ENCODE measurements at places on chromosomes 7 and 10.

DNA sequence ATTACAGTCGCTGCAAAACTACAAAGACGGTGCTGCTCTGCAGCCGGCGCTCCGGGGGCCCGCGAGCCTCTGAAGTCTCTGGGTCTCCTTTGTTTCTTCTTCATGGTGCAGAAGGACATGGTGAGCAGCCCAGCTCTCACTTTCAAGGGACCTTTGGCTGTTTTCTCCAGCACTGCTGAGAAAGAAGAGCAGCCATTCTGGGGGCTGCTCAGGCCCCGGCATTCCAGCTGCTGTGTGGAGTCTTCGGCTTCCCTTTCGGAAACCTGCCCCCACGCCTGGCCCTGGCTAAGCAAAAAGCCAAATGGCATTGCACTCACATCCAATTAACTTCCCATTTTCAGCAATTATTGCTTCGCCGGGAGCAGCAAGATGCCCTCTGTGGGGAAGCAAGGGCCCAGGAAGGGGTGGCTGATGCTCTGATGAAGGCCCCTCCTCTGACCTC, 555.7 kb downstream of the PTPRN2 start:
- no peak for DNase-seq

DNA sequence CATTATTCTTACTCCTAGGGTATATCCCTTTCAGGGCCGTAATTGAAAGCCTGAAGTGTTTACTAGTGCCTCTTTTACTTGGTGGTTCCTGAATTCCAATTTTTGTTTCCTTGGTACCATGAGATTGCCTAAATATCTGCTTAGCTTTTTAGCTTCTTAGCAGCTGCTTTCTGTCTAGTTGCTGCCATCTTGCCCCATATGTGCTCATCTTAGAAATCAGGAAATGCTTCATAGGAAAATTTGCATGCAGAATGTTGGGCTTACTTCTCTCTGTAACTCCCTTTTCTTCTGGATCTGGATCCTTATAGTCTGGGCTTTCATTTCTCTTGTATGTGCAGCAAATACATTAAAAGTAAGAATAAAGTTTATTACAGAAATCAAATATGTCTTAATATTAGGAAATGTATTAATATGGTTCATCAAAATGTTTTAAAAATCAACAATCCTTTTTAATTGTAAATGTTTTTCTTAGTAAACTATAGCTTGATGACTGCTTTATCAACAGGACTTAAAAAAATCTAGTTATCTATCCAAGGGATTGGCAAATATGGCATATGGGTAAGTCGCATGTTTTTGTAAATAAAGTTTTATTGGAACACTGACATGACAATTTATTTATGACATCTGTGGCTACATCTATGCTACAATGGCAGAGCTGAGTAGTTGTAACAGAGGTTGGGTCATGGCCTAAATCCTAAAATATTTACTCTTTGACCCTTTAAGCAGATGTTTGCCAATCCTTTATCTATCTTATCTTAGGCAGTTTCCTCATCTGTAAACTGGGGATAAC, 73.5 kb upstream of the CDK6 start:
- DNase-seq: no peak

- DNase-seq: no peak
These were observed 49.7 kb downstream of the CPEB3 start for GRCh38 chr10:92241158-92241500.

DNA sequence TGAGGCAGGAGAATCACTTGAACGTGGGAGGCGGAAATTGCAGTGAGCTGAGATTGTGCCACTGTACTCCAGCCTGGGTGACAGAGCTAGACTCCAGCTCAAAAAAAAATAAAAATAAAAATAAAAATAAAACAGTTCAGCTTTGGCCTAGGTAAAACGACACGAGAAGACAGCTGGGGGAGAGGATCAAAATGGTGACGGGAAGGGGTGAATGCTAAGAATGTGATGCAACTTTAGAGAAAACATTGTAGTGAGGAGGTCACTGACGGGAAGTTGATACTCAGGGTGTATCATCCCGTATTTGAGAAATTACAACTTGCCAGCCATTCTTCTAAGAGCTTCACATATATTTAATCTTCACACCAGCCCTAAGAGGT, 1.1 kb downstream of the NDST2 start:
- DNase-seq: no peak

DNA sequence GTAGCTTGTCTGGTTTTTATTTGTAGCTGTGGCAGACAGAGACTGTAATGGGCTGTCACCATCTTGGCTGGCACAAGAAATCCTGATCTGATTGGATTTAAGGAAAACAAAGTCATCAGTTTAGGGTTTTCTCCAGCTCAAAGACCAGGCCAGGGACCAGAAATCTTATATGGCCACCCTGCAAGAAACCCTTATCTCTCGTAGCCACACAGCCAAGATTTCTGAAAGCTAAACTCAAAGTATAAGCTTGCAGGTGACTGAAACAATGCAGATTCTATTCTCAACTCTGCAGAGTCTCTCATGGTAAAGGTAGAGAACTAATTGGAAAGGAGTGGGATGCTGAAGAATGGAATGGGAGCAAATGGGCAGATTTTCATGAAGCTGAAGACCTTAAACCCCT, 3.2 kb upstream of the ASB13 start:
- no peak for DNase-seq

- DNase-seq: no peak
These were observed 21.1 kb downstream of the BNIP3 start for GRCh38 chr10:131960631-131961046.

- no peak for DNase-seq
These were observed 575 bp downstream of the PLPP4 start for GRCh38 chr10:120457431-120458172.

GRCh38 chr10:64091897-64092296, 570.7 kb downstream of the REEP3 start:
- no peak for DNase-seq

DNA sequence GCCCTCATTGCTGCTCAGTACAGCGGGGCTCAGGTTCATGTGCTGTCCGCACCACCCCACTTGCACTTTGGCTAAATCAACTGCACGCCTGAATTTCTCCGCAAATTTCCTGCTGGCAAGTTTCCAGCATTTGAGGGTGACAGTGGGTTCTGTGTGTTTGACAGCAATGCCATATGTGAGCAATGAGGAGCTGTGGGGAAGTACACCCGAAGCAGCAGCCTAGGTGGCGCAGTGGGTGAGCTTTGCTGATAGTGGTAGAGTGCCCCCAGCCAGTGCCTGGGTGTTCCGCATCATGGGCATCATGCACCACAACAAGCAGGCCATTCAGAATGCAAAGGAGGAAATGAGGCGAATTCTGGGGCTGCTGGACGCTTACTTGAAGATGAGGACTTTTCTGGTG, 103.9 kb upstream of the POT1 start:
- no peak for DNase-seq

Measured in stimulated activated naive CD4-positive, alpha-beta T cell (primary cell).